Islet precursor cell (in vitro differentiated cells): ENCODE measurements at places on chromosomes 5 and 9.

GRCh38 chr5:124264499-124264898, 481.9 kb downstream of the ZNF608 start:
- DNase-seq, result no peak

- no peak for DNase-seq
Measured at GRCh38 chr5:176816043-176816745, 5.8 kb downstream of the UNC5A start.

GRCh38 chr5:107538331-107538730, 132.4 kb downstream of the EFNA5 start:
- DNase-seq, result no peak

DNA sequence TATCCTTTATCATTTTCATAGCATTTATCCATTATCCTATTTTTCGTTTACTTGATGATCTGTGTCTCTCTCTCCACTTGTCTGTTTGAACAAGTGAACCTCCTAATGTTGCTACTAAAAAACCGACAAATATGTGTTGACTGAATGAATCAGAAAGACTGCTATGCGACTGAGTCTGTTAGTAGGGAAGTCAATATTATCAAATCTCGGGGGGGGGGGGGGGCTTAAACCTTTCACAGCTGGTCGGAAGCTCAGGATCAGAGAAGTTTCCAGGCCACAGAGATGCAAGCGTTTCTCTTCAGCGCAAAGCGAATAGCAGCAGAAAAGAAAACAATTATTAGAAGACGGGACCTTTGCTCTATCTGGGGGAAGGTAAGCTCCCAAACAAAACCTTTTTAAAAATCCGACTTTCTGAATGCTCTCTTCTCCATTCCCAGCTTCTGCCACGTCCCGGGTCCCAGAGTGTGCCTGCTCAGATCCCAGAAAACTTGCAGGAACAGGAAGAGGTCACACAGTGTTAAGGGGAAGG, 412 bp downstream of the RIOK2 start:
- DNase-seq, result no peak

DNA sequence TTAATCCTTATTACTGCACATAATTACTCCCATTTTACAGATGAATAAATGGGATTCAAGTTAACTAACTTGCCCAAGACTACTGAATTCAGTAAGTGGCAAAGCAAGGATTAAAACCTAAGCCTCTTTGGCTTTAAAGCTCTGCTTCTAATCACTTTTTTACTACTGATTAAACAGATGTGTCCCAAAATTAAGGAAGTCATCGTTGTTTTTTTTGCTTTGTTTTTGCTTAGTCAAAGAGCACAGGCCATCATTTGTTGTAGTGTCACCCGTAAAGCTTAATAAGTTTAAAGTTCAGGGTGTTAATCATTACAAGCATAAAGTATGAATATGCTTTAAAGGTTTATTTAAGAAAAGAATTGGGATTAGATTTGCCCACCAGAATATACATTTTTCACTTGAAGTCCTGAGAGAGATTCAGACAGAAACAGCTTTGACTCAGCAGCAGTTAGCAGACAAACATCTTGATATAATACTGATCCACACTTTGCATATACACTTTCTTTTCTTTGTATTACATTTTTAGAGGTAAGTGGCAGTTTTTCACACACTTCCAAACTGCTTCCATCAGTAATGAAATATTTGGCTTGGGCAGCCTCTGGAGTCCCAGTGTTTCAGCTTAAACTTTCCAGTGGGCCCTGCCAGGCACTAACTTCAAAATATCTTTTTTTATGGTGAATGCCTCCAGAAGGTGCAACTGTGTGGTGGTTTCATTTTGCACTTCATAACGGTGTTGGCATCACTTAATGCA, 52.7 kb downstream of the PIK3R1 start:
- no peak for DNase-seq

DNA sequence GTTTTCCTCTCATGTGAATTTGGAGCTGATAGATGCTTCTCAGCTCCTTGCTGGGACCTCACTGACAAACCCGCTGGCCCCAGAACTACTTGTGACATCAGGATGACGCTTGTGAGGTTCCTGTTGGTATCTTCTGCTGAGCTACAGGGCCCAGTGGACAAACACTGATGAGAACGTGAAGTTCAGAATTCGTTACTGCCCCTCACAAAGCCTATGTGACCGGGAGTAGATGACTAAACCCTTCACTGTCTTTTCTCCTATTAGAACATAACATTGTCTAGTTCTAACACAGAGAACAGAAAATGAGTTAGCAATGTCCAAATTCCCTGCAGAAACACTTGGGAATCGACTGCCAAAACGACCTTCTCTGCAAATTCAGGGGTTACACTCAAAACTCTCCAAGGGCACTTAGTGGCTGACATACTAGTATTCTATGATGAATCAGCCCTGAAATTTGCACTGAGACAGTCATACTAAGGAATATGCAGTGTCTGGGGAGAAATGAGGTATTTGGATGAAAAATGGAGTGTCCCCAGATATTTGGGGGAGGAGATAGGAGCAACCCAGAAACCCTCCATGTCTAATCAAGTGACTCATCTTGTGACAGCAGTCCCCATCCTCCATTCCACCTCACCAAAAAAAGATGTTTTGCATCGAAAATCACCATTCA, 143.2 kb upstream of the TRIM32 start:
- no peak for DNase-seq

DNA sequence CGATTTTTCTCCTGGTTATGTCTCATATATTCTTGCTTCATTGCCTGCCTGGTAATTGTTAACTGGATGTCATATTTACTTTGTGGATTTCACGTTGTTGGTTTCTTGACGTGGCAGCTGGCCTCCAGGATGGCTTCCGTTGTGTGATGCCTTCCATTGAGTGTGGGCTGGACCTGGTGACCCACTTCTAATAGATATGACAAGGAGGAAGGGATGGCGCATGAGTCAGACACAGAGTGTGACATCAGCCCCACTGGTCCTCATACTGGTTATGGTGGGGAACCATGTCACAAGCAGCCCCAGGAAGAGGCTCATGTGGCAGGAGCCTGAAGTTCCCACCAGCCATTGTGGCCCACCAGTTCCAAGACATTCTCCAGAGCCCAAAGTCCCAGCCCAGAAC, 6.4 kb upstream of the PAEP start:
- DNase-seq, result no peak

GRCh38 chr5:179207920-179208705, 137.1 kb downstream of the ADAMTS2 start:
- DNase-seq, result no peak

GRCh38 chr5:129082225-129083136, 12.1 kb upstream of the ISOC1 start:
- DNase-seq, result no peak

- no peak for DNase-seq
Measured at GRCh38 chr5:67536866-67537265, 340.3 kb upstream of the CD180 start.

GRCh38 chr9:99916650-99917049, 10.2 kb downstream of the STX17 start:
- DNase-seq, result no peak

- peak; percentile 68 for DNase-seq
Measured at GRCh38 chr5:163564321-163564938, 59.0 kb downstream of the MAT2B start.

DNA sequence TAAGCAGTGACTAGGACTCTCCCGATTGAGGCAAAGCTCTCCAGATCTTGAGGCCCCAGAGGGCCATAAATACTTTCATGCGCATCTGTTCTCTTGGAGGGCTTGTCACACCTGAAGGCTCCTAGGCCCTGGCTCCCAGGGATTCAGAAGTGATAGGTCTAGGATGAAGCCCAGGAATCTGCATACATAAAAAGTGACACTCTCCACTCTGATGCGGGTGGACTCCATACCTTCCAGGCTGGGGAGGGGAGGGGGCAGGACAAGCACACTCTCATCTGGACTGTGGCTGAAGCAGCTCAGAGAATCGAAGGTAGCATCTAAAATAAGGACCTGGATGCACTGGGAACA, 9.1 kb upstream of the CYSTM1 start:
- no peak for DNase-seq

GRCh38 chr9:124514125-124514524, 6.9 kb upstream of the NR5A1 start:
- peak; percentile 49 for DNase-seq

DNA sequence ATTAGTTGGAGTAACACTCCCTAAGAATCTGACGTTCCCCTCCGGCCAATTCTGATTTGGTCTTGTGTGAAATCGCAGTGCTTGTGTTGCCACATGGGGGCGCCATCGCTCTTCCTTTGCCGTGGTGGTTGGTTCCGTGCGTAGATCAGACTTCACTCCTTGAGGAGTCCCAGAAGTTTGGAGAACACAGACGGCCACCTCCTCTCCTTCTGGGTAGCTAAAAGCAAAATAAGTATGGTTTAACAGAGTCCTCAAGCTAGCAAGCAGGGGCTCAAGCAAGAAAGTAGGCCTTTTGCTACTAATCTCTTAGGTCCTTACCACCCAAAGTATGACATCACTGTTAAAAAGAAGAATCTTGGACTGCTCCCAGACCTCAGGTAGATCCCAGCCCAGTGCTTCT, 59.5 kb downstream of the HSPA4 start:
- peak; percentile 87 for DNase-seq

DNA sequence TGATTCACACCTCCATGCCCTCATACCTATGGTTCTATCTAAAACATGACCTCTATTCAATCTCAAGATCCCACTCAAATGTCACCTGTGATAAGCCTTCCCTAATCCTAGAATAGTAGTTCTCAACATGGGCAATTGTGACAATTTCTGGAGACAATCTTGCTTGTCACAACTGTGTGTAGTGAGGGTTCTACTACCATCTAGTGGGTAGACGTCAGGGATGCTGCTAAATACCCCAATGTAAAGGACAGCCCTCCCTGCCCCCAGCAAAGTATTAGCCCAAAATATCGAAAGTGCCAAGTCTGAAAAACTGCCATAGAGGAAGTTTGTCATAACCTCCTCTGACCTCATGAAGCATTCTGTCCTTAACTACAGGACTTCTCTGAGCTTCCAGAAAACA, 32.0 kb downstream of the TBCA start:
- DNase-seq, result no peak

DNA sequence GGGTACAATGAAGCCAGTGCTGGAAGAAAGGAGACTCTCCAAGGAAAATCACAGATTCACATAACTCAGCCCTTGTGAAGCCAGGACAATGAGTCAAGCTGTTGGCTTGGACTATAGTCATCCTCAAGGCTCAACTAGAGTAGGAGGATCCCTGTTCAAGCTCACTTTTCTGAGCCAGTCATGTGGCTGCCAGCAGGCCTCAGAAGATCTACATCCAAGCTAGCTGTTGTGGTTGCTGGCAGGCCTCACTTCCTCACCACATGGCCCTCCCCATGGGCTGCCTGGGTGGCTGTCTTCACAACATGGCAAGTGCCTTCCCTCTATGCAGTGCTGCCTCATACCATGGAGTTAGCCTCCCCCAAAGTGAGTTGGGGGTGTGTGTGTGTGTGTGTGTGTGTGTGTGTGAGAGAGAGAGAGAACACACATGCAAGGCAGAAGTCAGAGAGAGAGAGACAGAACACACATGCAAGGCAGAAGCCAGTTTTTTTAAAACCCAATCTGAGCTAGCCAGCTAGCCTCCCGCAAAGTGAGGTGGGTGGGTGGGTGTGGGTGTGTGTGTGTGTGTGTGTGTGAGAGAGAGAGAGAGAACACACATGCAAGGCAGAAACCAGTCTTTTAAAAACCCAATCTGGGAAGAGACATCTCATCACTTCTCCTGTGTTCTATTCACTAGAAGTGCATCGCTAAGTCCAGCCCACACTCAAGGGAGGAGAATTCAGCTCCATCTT, 17.1 kb downstream of the SCAI start:
- peak; percentile 80 for DNase-seq

GRCh38 chr5:16794269-16794913, 141.7 kb downstream of the MYO10 start:
- DNase-seq, result no peak

GRCh38 chr5:101561018-101561417, 657.9 kb upstream of the ST8SIA4 start:
- DNase-seq, result no peak

GRCh38 chr5:109654455-109654854, 35.3 kb upstream of the MAN2A1 start:
- DNase-seq, result peak; percentile 55

GRCh38 chr9:21070171-21070571, 7.6 kb downstream of the IFNB1 start:
- peak; percentile 68 for DNase-seq

DNA sequence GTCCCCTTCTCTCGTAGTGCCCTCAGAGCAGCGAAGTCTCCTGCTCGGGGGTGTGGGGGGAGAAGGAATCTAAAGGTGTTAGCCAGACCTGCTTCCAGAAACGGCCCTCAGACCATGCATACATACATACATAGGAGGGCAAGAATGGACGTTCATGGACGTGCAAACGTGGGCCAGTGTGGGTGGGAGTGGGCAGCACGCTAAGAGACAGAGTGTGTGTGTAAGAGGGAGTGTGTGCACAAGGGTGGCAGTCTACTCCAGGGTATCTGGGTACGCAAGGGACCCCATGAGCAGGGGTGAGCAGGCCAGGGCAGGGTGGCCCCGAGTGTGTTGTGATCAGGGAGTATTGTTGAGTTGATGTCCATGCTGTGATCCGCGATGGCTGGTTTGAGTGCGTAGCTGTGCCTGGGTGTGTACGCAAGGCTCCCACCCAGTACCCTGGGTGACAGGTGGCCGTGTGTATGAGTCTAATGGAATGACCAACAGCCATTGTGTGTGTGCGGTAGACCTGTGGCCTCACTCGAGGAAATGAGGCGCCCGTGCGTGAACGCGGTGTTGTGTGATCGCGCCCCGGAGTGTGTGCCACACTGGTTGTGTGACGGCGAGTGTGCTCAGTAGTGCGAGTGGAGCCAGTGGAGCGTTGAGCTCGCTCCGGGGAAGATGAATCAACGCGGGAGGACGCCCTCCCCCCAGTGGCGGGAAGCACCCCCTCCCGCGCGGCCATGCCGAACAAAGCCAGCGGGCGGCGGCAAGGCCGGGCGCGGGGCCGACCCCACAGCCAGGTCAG, 826 bp downstream of the GPRIN1 start:
- no peak for DNase-seq

DNA sequence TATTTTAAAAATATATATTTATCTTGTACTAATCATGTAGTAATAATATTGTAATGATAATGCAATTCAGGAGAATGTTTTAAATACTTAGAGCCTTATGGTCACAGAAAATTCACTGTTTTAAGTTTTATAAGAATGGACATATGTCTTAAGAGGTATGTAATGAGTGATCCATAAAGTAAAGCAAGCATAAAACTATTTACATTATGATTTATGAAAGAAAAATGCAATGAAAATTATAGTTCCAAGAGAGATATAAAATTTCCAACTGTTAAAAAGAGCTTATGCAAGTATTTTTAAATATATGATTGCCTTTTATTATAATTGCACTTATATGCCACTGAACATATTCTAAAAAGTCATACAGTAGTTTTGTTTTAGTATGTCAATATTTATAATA, 157.5 kb upstream of the TARS1 start:
- DNase-seq, result no peak

- DNase-seq, result no peak
Measured at GRCh38 chr9:18261181-18261580, 212.8 kb upstream of the ADAMTSL1 start.
